ENCODE measurements at places on chromosomes 1 and 21.

- no peak for DNase-seq
Measured at GRCh38 chr1:107010582-107010981, 45.9 kb upstream of the PRMT6 start.

DNA sequence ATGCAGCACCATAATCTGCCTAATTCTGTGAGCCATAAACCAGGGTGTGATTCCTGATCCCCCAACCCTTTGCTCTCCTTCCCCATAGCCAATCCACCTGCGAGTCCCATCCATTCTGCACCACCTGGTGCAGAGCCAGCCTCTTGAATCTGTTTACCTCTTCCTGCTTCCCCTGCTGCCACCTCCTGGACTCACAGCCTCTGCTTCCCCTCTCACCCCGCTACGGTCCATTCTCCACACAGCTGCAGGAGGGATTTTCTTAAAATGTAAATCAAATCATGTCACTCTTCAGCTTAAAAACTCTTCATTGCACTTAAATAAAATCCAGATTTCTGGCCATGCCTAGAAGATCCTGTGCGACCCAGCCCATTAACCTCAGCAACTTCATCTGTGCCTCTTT, 186.7 kb downstream of the FOXD2 start:
- peak; percentile 3 for DNase-seq

GRCh38 chr1:209421978-209422680, 161.4 kb upstream of the CAMK1G start:
- DNase-seq, result no peak

DNA sequence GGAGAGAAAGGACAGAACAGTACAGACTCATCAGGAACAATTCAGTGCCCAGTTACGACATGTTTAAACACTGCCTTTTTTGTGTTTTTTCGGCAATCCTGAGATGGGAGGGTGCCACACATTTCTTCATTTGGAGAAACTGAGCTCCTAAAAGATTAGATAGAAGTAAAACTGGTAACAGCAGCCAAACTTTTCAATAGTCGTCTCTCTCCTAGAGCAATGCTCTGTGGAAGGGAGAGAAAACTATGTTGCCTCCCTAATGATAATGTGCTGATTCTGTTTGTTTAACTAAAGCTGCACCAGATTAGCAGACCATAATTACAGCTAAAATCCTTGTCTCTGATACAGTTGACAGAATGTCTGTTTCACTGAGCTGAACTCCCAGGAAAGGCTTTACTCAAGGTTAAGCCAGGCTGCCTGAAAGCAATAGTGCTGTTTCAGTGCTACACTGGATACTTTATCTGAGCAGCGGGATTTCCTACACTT, 76.2 kb upstream of the CXADR start:
- DNase-seq, result no peak

DNA sequence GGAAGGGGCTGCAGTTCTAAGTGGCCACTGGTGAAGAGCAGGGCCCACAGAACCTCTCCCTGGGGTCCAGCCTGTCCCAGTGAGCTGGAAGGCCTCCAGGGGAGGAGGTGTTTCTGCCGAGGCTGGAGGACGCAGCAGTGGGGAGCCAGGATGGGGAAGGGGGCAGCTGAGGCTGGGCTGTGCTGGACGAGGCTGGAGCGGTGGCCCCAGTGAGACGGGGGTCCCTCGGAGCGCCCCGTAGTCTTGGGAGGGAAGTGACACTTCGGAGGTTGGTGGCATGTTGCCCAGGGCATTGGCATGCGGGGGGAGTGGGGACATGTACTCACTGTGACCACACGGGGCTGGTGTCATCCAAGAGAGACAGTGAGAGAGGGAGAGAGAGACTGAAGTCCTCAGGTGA, 33.5 kb downstream of the AJAP1 start:
- no peak for DNase-seq

DNA sequence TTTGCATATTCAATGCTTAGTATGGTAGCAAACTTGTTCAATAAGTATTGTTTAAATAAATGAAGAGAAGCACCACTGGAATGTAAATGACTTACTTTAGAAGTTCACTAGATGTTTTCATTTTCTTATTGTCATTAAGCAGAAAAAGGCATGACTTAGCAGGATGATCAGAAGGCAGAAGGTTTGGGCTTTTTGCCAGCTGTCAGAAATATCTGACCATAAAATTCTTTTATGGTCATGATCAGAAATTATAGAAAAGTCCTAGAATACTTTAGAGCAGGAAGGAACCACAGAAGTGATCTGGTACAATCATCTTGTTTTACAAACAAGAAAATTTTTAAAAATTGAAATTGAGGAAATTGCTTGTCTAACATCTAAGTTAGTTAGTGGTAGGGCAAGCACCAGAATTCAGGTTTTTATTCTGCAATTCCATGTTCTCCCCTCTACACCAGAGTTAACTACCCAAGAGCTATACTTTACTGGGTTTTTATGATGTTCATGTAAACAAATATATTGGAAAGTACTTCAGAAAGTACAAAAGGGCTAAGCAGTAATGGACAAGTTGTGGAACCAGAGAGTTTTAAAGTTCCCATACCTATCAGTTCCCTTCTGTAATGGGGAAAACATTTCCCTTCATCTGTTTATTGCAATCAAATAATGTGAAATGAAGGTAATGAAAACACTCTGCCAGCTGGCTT, 10.1 kb downstream of the FMO5 start:
- DNase-seq, result no peak

DNA sequence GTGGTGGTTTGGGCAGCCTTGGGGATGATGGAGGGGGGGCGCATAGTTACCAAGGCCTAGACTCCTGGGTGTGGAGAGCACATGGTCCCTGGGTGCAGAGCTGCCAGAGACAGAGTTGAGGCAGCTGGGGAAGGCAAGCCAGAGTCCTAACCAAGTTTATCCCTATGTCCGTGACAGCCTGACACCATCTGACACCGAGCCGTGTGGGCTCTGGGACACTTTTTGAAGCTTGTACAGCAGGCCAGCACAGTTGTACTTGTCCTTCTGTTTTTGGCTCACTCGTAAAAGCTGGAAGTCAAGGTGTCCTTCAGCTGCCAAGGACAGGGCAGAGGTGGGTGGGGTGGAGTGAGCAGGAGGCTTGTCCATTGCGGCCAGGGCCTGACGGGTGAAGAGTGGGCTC, 28.5 kb downstream of the SLC26A9 start:
- no peak for DNase-seq
